Stimulated activated CD8-positive, alpha-beta memory T cell treated with anti-CD3 and anti-CD28 coated beads, Interleukin-2, amount 100 ng/mL, for 48 hours (primary cell): ENCODE measurements at places on chromosomes 7 and 10.

- peak; percentile 26 for DNase-seq
Measured at GRCh38 chr10:119253433-119254174, 46.2 kb downstream of the GRK5 start.

GRCh38 chr10:44702531-44702930, 208.6 kb upstream of the TMEM72 start:
- no peak for DNase-seq

DNA sequence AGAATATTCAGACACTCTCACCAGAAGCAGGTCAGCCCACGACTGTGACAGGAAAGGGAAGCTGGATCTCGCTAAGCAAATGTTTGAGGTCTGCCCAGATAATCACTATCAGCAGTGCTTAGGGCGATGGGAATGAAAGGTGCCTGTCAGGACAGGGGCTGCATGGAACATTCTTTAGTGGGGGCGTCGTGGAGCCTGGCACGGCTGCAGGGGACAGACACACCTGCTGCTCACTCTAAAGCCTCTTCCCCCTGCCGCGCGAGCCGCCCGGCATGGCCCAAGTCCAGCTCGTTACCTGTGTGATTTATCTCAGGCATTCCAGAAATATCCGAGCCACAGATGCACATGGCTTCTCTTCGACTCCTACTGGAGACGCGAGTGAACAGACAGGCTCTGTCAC, 235.5 kb downstream of the GLRX3 start:
- no peak for DNase-seq

- DNase-seq, result no peak
Measured at GRCh38 chr10:44400541-44400940, 15.6 kb upstream of the CXCL12 start.

DNA sequence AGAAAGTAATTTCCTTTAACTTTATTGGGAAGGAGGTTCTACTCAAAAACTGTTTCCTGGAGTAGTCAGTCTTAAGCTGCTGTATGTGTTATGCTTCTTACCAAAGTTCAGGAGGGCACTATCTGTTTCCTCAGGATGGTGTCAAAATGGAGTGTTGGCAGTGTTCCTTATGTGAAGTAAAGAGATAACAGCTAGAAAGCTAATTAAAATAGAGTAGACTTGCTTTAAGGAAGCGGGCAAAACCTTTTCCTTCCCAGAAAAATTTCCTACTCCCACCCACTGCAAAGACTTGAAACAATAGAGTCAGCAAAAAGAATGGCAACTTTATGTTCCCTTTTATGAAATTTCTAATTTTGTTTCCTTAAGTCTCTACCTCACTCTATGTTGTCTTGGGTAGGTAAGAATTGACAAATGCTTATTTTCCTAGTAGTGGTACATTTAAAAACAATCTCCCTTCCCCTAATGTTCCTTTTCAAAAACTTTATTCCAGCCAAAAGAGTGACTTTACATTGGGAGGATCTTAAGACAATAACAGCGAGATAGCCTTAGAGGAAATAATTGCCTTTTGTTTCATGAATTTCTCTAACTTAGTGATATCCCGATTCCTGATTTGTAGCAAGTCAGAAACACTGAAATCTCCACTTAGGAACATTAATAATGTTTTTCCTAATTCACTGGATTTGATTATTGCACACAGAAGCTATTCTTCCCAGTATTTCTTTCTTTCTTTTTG, 26.5 kb upstream of the ENTPD1 start:
- no peak for DNase-seq

GRCh38 chr7:134364619-134365037, 47.9 kb upstream of the SLC35B4 start:
- no peak for DNase-seq

DNA sequence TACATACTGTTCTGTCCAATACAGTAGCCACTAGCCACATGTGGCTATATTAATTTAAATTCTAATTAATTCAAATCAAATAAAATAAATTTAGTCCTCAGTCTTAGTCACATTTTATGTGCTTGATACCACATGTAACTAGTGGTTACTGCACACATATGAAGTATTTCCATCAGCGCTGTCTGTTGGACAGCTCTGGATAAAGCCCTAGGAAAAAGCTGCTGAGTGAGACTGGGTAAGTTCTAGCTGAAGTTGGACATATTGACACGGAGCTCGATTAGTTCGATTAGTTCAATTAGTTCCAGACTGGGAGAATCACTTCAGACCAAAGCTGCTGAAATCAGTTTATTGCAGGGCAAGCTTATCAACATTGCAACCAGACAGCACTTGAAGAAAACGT, 15.1 kb upstream of the LIPM start:
- DNase-seq, result no peak

DNA sequence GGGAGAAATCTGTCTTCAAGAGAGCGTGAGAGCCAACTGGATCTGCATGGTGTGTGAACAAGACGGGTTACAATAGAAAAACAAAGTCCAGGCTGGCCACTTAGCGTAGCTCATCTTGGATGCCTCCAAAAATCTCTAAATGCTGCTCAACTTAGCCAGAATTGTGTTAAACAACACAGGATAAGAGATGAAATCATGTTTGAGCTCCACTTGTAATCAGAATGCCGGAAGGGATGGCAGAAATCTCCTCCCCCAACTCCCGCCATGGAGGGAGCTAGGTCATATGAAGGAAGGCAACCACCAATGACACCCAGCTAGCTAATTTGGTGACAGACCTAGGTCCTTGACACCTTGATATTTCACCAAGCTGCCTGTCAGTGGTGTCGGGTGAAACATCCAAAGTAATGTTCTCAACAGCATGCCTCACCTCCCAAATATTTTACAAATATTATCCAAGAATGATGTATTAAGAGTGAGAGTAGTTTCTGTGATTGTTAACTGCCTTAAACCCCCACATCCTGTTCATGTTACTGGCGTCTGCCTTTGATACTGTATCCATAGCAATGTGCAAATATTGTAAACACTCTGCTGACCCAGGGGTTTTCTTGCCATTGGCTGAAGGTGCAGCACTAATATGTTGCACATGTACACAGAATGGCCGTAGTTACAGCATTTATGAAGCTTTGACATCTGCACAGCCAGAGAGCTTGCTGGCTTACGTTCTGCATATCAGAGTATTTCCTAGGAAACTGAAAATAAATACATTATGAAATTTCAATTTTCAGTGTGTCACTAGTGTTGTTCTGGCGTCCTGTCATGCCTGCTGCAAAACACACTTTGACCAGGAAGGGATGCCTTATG, 25.8 kb downstream of the TMEM254 start:
- DNase-seq, result no peak

DNA sequence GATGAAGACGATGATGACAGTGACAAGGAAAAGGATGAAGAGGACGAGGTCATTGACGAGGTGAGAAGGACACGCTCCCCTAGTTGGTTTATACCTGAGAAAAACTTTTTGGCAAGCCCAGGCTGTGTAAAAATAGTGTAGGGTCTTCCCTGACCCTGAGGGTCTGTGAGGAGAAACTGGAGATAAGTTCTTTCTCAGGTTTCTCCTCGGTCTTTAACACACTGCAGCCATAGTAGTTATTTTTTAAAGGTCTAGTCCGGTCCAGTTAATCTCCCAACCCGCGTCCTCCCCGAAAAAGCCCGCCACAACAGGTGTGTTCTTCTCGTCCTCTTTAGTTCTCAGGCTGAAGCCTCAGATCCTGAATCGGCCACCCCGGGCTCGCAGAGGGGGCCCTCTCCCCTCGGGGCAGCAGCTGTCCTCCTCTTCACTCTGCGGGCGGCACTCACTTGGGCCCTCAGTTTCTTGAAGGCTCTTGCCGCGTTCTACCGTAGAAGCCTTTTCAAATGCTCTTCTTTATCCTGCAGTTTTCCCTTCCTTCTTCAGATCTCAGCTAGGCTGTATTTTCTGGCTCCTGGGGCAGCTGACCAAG, 411 bp downstream of the BCCIP start:
- no peak for DNase-seq

GRCh38 chr7:111855842-111856227, 293.5 kb upstream of the IMMP2L start:
- no peak for DNase-seq

DNA sequence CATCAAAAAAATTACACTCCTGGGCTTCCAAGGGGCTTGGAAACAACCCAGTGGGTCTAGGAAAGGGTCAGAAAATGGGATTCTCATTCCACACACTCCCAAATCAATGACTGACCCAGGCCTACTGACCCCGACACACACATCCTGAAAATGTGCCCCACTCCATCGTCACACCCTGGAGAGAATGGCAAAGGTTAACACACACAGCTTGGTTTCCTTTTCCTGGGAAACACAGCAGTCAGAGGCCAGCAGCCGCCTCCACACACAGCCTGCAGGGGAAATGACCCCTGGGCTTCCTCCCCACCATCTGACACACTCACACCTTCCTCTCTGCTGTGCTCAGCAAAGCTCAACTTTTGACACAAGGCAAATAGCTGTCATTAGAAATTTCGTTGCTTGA, 42.9 kb downstream of the SH3PXD2A start:
- DNase-seq, result no peak

- no peak for DNase-seq
Measured at GRCh38 chr7:80851896-80852476, 66.9 kb downstream of the SEMA3C start.

DNA sequence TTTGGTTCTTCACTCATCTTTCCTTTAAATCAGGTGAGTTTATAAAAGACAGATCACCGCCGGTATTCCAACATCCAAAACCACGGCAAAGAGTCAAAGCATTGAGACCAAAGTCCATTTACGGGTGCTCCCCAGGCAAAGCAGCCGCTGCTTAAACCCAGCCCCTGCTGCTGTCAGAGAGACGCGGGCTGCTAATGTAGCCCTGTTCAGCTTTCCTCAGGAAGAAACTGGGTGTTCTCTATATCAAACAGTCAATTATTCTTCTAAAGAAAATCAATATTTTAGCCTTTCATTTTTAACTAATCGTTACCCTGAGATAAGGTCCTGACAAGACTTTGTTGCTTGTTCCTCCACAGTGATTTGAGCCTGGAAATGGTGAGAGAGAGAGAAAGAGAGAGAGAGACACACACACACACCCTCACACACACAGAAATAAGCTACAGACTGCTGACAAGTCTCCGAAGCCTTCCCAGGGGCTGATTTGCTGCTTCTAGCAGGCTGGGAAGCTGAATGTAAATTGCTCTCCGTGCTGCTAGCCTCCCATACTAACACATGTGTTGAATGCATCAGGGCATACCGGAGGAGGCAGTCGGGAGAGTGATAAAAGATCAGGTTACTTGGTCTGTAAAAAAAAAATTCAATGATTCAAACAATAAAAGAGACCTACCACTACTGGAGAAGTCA, 183.0 kb upstream of the ANK3 start:
- DNase-seq, result no peak

DNA sequence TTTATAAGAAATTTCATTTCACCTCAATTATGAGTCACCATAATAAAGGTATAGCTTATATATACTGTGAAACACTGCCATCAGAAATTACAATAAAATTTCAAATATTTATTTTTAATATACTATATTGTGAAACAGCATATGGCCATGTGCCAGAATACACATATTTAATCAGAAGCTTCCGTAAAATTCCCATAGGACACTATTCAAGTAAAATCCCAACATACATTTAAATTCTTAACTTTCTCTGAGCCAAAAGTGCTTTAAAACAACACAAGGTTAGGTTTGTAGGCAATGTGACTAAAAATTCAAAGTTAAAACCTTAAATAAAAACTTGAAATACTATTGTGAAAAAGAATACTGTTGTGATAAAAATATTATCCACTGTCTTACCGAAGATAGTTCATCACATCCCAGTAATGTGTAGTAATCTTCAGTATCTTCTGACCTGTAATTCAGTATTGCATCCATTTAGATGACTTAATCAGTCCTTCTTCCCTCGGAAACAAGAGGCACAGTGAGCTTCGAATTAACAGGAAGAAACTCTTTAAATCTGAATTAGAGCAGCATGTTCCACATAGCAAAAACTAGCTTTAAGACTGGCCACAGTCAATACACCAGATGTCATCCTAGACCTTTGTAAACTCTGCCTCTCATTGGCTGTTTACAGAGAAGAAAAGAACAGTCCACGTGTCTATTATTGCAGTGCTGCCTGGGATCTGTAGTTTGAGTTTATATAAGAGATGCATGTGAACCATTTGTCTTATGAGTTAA, at the start of gene DNAJC12:
Gene DNAJC12 (minus strand): TSS at position 648 of the 774 bp plus-strand sequence. CDS start 177 bp downstream, at position 471.
- no peak for DNase-seq

DNA sequence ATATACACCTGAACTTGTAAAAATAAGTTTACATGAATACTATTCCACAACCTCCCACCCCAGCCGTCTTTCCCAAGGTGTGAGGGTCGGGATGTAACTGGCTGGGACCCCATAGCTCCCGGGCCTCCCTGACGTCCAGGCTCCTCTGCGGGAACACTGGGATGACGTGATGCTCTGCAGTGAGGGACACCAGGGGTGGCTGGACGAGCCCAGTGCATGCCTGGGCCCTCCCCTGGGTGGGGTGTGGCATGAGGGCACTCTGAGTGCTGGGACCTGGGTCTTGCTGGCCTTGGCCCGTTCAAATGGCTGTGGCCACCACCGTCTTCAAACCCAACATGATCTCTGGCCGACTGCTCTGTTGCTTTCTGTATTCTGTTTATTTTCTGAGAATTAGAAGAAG, 182.4 kb downstream of the DNAJB6 start:
- DNase-seq, result no peak

DNA sequence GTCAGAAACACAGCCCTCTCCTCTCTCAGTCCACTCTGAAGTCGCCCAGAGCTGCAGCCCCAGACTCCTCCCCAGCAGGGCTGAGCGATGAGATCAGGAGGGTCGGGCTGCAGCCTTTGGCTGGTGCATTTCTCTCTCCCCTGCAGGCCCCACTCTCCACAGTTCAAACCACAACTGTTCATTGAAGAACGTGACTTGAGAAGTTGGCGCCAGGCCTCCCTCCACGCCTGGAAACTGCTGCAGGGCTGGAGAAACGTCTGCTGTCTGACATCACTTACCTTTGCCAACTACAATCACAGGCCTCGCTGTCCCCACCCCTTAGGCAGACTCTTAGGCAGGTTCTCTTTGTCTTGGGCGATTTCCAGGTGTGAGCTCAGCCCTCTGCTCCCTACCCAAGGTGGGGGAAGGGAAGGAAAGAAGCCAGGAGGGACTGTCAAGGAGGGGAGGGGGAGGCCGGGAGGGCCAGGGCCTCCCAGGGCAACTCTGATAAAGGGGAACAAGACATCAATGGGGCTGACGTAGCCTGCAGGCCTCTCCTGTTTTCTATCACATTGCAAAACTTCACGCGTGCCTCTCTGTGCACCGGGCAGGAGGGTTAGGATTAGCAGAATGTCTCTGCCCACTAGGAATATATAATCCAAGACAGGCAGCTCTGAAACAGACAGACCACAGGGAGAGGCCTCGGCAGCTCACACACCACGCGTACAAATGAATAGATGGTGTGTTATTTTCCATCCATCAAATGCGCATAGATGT, 32.7 kb downstream of the CALML5 start:
- no peak for DNase-seq

GRCh38 chr10:70537398-70538194, 59.0 kb downstream of the PALD1 start:
- peak; percentile 21 for DNase-seq

DNA sequence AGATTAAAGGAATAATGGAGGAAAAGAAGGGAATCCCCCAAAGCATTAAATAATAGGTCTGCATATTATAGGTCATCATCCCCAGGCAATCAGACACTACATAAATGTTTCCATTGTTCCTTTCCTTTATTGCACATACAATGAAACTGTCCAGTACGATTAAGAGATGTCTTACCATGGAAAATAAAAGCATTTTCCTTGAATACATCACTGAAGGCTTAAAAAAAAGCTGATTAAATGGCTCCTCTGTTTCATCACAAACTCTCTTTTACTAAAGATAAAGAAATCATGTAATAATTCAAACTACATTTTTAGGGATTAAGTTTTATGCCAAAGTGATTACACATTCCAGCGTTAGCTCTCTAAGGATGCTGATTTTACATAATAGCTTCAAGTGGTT, 316.0 kb downstream of the AGMO start:
- DNase-seq, result no peak
